CD4-positive, alpha-beta memory T cell (primary cell): ENCODE measurements at places on chromosomes 12 and 14. TPM values are rescaled to one million over a fixed set of nuclear protein-coding genes. Genes with fewer than 3 reads are reported as not detected.

DNA sequence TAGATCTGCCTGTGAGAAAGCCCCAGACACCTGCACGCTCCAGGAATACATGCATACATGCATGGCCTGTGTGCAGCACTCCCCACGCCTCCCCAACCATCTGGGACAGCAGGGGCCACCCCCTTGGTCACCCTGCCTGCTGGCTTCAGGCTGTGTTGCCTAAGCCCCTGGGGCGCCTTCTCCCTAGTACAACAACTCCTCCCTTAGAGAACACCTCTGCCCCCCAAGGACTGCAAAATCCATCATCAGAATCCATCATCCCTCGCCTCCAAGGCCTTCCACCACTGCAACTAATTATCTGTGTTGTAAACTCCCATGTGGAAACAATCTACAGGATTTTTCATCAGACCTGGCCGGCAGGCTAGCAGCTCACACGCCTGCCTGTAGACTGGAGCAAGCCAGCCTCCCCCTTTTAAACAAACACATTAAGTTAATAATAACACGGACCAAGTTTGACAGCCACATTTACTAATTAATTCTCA is 36.8 kb downstream of the ZFP36L1 start:
- H3K4me1 ChIP-seq: peaks cover 10% of the 10 kb centered on the region
- H3K27me3 ChIP-seq: no peaks in the 10 kb centered on the region
- no peak for DNase-seq
- no peaks in the 10 kb centered on the region for H3K36me3 ChIP-seq
- no peak overlapping the region for H3K4me3 ChIP-seq

GRCh38 chr14:68409387-68409786 is 383.5 kb downstream of the ZFP36L1 start:
- H3K4me3 ChIP-seq: no peak overlapping the region
- peaks cover 18% of the 10 kb centered on the region for H3K4me1 ChIP-seq
- no peak for DNase-seq
- no peaks in the 10 kb centered on the region for H3K27me3 ChIP-seq

- no peak overlapping the region for H3K27ac ChIP-seq
- no peak for DNase-seq
- no peaks in the 10 kb centered on the region for H3K4me1 ChIP-seq
- H3K27me3 ChIP-seq: no peaks in the 10 kb centered on the region
- no peaks in the 10 kb centered on the region for H3K36me3 ChIP-seq
- no peak overlapping the region for H3K4me3 ChIP-seq
These were observed 36.4 kb downstream of the CPNE8 start for GRCh38 chr12:38869036-38869435.

DNA sequence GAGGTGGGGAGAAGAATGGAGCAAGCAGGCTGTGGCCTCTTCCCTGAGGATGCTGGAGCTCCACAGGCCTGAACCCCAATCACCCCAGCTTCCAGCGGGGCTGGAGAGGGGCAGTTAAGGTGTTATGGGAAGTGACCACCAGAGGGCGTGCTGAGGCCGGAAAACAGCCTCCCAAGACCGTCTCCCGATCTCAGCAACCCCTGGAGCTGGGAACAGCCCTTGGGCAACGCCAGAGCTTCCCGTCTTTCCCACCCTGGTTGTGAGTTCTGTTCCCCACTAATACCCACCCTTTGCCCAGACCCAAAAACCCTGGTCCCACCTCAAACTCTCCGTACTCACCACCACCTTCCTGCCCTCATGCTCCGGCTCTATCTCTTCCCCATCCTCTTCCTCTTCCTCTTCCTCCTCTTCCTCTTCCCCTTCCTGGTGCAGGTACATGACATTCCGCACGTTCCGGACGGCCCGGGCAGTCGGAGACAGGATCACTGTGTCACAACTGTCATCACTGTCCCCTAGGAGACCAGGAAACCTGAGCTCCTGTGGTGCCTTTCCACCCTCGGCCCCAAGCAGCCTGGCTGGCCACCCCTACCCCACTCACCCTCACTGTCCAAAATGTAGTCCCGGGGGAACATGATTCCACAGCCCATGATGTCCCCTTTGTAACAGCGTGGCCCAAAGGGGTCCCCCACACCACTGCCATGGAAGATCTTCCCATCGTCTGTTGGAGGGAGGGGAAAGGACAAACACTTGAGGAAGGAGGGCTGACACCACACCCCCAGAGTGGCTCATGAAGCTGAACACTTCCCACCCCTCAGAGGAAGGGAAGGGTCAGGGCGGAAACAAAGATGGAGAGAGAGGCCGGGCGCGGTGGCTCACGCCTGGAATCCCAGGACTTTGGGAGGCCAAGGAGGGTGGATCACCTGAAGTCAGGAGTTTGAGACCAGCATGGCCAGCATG is 12.9 kb downstream of the SPRYD3 start:
- no peak overlapping the region for H3K27ac ChIP-seq
- H3K4me1 ChIP-seq: peaks cover 7% of the 10 kb centered on the region
- H3K36me3 ChIP-seq: peaks cover 29% of the 10 kb centered on the region

- H3K27me3 ChIP-seq: peaks cover 6% of the 10 kb centered on the region
- DNase-seq: no peak
- H3K36me3 ChIP-seq: no peaks in the 10 kb centered on the region
- no peaks in the 10 kb centered on the region for H3K4me1 ChIP-seq
- H3K27ac ChIP-seq: no peak overlapping the region
These were observed 43.2 kb downstream of the MYBPC1 start for GRCh38 chr12:101637936-101638335.

Gene MYL2
- not detected for polyA plus RNA-seq

Gene TMCC3
- polyA plus RNA-seq: 0.91 TPM

Gene AMHR2
- polyA plus RNA-seq: not detected
